ENCODE measurements at places on chromosomes 3 and 15.

GRCh38 chr15:88897142-88897455, 1.8 kb upstream of the HAPLN3 start:
- DNase-seq = no peak

GRCh38 chr15:69380100-69380725, 33.9 kb upstream of the KIF23 start:
- no peak for DNase-seq

DNA sequence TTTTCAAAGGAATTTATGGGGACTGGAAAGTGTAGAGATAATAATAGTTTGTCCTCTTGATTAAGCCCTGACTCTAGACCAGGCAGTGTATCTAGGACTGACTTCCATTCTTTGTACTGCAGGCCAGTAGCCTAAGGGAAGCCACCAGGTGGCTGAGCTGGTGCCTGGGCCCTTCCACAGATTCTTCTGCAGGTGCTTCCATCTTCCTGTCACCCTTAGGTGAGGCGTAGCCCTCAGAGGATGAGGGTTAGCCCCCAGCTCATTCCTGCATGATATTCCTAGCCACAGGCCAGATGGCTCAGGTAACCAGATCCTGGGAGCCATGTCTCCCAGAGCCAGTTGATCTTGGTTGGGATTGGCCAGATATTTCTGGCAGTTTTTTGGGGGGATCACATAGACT, 169.0 kb upstream of the IL12A start:
- no peak for DNase-seq

DNA sequence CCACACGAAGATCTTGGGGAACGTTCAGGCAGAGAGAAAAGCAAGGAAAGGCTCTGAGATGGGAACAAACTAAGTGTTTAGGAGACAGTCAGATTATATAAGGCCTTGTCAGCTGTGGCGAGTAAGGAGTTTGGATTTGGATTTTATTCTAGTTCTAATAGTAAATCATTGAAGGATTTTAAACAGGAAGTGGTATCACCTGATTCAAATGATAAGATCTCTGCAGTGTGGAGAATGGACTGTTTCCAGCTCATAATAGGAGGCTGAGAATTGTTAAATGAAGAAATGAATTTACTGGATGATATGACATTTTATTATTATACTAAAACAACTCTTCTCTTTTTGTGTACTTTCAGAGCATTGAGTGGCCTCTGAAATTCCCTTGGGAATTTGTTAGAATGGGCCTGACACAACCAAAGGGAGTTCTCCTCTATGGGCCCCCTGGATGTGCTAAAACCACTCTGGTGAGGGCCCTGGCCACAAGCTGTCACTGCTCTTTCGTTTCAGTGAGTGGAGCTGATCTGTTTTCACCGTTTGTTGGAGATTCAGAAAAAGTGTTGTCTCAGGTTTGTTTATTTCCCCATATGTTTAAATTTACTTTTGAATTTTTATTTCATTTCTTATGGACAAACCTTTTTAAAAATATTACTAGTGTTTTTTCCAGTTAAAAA, 36.0 kb upstream of the GATM start:
- no peak for DNase-seq
